ENCODE measurements at places on chromosomes 3 and 15. TPM values are rescaled to one million over a fixed set of nuclear protein-coding genes. Genes with fewer than 3 reads are reported as not detected.

The HDC gene
- total RNA-seq = 1.5 TPM

The ACSBG1 gene
- 0.21 TPM for total RNA-seq

The STRIT1 gene
- total RNA-seq = not detected

The FEZF2 gene
- not detected for total RNA-seq

The MAPKBP1 gene
- 54.6 TPM for total RNA-seq

The ACTRT3 gene
- 2.7 TPM for total RNA-seq

The PTPRG gene
- total RNA-seq = 112 TPM

The SEMA3G gene
- 27.8 TPM for total RNA-seq

The XCR1 gene
- total RNA-seq = not detected

The PPP1R14D gene
- not detected for total RNA-seq

DNA sequence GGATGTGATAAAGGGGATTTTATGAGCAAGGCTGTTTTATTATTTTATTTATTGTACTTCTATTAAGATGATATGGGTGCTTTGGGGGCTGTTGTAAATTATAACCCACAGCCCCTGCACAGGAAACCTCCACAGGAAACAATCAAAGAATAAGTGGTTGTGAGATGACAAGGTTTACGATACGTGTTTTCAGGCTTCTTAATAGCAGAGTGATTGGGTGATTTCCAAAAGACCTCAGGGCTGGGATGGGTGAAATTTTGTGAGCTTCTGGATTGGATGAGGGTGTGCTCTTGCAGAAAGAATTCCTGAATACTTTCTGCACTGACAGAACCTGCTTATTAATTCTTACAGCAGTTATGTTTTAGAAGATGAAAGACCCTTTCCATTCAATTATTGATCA, 21.4 kb downstream of the CHL1 start:
- DNase-seq = no peak

GRCh38 chr3:52874864-52875587, 22.3 kb downstream of the STIMATE start:
- no peak for DNase-seq

DNA sequence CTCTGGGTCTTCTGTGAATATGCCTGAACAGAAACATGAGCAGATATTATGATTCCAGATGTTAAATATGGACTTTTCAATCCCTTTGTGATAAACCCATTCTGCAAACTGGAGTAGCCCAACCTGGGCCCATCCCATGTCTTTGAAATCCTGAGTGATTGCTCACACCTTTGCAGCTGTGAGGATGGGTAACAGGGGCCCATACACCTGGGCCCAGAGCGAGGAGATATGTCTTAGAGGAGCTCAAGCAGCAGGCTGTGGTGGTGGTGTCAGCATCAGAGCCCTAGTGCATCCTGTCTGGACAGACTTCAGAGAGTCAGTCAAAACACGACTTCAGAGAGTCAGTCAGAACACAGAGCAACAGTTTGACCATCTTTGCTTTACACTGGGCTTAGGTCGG, 64.9 kb upstream of the LIMD1 start:
- DNase-seq = no peak

DNA sequence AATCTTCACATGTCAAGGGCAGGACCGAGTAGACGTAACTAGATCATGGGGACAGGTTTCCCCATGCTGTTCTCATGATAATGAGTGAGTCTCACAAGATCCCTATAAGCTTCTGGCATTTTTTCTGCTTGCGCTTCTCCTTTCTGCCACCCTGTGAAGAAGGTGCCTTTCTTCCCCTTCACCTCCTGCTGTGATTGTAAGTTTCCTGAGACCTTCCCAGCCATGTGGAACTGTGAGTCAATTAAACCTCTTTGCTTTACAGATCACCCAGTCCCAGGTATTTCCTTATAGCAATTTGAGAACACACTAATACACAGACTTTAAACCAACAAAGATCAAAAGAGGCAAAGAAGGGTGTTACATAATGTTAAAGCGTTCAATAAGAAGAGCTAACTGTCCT, 156.6 kb upstream of the UBE2E2 start:
- no peak for DNase-seq

GRCh38 chr3:56357266-56357665, 111.0 kb downstream of the ERC2 start:
- no peak for DNase-seq

DNA sequence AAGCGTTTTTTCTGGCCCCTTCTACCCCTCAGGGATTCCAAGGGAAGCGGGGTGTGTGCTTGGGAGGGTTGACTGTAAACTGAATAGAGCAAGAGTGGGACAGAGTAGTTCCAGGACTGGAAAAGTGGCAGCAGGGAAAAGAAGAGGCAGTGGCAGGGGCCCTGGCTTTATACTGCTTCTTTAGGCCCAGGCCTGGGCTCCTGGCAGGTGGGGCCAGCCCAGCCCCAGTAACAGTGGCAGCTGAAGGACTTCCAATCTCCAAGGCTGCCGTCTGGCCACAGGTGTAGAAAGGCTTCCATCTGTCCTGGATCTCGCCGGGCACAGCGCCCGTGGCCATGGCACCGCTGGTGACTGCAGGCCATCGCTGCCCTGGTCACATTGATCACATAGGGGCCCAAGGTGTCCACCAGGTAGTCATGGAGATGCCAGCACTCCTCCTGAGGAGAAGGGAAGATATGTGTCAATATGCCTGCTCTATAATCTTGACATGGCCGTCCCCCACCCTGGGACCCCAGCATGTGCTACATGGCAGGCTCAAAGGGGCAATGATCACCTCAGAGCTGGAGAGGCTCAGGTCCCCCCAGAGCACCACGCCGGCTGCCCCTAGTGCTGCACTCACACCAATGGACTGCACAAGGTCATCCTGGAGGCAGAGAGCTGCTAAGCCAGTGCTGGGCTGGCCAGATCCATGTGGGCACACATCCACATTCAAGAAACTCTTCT, 1.0 kb upstream of the IFRD2 start:
- DNase-seq = no peak

DNA sequence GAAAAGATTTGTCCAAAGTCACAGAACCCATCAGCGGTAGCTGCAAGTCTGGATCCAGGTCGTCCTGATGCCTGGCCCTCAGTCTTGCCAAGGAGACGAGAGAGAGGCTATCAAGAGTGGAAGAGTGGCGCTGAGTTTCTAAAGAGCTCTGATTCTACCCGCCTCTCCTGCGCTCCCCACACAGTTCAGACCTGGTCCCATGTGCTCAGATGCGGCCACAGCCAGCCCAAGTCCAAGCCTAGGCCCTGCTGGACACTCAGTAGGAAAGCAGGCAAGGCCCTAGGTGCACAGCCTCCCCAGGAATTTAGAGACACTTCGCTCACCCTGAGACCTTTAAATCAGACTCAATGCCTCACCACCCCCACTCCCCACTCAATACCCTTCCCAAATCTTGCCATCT, 32.4 kb downstream of the CCDC12 start:
- DNase-seq = no peak

DNA sequence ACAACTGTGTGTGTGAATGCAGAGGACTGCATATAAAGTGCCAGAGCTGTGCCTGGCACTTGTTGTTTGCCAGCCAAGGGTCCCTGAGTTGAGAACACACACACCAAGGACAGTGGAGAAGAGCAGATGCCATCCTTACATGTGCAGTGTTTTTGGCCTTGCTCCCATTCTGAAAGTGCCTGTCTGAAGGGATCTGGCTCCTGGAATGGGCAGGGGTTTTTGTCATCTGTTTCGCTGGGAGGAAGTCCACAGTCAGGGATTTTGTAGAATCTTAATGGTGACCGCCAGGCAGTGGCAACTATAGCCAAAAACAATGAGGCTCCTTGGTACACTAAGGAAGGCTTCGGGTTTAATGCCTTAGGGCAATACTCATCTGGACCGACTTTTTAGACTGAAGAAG, 63.7 kb downstream of the DUT start:
- no peak for DNase-seq

DNA sequence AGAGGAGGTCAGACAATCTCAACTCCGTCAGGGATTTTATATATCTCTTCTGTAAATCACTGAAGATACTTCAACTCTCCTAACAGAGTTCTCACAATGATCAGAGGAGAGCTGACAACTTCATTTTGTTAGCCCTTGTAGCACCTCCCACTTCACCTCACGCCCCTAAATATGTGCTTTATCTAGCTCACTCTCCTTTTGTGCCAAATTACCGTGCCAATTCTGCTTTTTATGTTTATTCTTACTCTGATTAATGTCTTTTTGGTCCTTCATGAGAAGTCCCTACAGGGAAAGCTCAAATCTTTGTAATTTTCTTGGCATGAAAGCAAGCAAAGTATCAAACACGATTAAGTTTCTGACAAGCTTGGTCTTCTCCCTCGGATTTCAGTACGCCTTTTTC, 636.1 kb upstream of the NAALADL2 start:
- DNase-seq = no peak

GRCh38 chr3:157127831-157128767, 31.8 kb downstream of the CCNL1 start:
- no peak for DNase-seq

GRCh38 chr3:144522456-144522855, 550.8 kb downstream of the DIPK2A start:
- no peak for DNase-seq

DNA sequence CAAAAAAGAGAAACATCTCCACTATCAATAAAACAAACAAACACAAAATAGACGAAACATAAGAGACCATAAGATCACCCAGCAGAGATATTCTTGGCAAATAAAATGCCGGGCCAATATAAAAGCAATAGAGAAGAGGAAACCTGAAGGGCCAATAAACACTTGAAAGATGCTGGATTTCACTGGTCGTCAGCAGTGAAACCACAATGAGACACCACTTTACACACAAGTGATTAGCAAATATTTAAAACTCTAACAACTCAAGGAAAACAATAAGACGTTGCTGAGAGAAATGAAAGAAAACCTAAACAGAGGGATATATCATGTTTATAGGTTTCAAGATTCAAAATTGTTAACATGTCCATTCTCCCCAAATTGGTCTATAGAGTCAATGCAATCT, 148.5 kb downstream of the WDR76 start:
- no peak for DNase-seq

GRCh38 chr3:157370867-157371266, 65.8 kb upstream of the PTX3 start:
- no peak for DNase-seq

- no peak for DNase-seq
Measured at GRCh38 chr3:186538779-186539178, 5.4 kb downstream of the CRYGS start.

- DNase-seq = no peak
Measured at GRCh38 chr15:49848807-49849206, 228.0 kb downstream of the DTWD1 start.

DNA sequence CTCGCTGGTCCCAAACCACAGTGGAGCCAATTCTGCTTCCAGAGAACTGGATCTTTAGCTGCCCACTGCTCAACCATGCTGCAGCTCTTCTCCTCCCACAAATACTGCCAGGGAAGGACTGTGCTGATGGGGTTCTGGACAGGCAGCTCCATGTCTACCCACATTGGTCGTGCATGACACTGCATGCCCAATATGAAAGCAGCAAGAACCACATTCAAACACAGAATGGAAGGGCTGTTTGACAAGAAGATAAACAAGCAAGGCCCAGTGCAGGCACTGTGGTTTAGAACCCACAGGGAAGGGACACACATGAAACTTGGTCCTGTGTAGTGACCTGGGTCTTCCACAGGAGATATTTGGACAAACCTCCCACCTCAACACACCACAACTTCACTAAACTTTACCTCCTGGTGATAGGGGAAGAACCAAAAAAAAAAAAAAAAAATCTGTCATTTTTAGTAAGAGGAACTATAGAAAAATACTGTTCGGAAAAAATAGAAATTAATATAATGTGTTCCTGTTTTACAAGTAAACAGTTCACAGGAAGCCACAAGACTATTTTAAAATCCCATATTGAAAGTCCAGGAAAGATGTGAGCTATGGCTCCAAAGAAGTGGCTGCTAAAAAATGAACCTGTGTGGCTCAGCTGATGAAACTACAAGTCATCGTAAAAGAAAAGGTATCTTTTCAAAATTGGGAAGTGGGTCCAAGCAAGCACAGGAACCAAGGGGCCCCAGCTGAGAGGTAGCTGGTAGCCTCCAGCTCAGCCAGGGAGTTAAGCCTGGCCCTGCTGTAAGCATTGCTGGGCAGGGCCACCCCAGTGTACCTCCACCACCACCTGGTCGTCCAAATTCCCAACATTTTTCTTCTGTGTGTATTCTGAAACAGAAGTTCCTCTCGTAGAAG, 77.7 kb upstream of the ACAN start:
- no peak for DNase-seq

DNA sequence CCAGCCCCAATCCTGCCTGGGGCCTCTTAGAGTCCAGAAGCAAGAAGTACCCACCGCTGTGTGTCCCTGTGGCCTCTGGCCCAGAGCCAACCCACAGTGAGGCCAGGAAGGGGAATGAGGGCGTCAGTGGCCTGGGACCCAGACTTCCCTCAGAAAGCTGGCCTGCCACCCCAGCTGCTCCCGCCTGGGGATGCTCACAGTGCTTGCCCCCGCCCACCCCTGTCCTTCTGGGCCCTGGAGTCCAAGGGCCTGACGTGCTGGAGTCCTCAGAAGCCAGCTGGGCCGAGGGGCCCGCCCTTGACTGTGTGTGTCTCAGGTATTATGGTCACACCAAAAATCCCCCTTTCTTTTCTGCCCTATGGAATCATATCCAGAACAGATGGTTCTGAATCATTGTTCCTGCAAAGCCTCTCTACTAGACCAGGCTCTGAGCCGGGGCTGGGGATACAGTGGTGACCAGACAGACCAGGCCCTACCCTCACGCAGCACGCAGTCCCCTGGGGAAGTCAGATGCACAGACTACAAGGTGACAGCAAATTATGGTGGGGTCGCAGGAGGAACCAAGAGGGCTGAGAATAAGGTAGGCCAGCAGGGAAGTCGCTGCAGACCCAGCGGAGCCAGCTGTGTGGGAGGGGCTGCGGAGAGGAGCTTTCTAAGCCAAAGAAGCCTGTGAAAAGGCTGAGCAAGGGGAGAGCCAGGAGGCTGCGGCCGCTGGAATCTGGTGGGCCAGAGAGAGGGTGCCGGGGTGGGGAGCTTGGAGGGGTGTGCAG, 99.1 kb downstream of the VGLL4 start:
- no peak for DNase-seq

DNA sequence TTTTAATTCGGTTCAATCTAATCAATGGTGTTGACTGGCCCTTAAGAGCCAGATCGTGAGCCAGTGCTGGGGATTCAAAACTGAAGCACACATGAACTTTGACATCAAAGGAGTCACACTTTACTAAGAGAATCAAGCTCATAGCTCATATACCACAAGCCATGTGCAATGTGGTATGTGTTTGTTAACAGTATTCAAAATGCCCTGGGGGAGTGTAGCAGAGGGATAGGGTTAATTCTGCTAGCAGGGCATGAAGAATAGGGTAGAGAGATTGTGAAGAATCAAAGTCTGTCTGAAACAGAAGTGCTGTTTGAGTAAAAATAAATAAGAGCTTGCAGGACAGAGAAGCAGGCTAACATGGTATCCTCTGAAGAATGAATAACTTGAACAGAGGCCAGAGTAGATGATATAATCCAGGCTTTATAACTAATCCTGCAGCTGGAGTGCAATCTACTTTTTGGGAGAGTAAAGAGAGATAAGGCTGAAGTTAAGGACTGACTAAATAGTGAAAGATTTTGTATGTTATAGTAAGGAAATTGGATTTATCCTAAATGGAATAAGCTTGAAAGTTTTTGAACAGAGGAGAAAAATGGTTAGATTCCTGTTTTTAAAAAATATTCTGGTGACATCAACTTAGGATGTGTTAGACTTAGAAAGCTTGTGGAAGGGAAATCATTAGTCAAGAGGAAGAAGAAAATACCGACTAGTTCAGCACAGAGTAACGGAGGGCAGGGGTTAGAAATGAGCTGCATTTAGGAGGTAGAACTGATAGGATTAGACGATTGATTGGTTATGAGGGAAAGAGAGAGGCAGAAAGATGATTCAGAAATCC, 292.0 kb downstream of the NFKBIZ start:
- no peak for DNase-seq

GRCh38 chr15:49045751-49046219, 461 bp downstream of the SECISBP2L start:
- no peak for DNase-seq
